ENCODE measurements at places on chromosomes 4 and X. TPM values are rescaled to one million over a fixed set of nuclear protein-coding genes. Genes with fewer than 3 reads are reported as not detected.

DNA sequence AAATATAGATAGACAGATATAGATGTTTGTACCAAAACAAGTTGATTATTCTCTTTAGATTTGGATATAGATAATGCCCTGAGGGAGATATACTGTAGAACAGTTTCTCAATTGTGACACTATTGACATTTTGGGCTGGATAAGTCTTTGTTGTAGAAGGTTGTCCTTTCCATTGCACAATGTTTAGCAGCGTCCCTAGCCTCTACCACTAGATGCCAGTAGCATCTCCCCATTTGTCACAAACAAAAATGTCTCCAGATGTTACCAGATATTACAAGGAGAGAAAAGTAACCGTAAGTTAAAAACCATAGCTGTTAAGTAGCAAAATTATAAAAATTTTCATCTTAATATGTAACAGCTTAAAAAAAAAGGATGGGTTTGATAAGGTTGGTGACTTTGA is 2595.3 kb downstream of the ARAP2 start:
- no peak for DNase-seq

- no peak for DNase-seq
Measured at GRCh38 chr4:11397146-11397545, 31.5 kb downstream of the HS3ST1 start.

DNA sequence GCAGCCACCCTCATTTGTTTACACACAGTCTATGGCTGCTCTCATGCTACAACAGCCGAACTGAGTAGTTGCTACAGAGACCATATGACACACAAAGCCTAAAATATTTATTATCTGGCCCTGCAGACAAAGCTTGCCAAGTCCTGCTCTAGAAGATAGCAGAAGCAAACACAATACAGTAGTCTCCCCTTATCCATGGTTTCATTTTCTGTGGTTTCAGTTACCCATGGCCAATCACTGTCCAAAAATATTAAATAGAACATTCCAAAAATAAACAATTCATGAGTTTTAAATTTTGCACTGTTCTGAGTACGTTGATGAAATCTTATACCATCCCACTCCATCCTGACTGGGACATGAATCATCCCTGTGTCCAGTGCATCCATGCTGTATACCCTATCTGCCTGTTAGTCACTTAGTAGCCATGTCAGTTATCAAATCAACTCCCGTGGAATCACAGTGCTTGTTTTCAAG is 40.2 kb upstream of the ZNF81 start:
- DNase-seq = no peak

DNA sequence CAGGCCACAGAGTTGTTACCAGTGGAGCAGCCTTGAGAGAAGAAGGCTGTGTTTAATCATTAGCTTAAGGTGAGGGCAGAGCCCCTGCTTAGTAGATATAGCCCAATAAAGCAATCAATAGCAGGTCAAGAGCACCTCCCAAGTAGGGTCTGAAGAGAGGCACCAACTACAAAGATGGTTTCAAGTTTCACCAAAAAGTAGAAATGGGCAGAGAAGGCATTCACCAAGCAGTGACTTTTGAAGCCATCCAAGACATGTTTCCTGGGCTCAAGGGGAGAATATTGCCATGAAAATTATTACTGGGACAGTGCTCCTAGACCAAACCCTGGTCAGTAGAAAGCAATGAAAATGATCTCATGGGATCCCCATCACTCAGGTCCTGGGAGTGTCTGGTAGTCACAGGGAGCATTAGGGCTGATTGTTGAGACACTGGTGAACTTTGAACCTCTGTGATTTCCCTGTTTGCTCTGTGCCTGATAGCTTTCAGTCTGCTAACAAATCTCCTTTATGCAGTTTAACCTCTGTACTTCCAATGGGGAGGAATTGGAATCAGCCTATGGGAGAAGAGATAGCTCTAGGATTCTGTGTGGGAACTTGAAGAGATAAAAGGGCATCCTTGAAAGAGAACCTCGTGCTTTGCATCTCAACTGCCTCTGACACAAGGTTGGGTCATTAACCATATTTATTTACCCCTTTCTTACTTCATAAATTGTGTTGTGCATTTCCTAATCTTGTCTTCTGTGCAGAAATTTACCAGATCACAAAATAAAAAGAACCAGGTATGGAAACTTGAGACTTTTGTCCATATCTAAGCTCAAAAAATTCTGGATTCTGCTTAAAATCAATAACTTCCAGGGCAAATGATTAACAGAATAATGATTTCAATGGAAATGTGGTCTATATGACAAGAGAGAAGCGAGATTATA is 9.3 kb upstream of the OTC start:
- no peak for DNase-seq

DNA sequence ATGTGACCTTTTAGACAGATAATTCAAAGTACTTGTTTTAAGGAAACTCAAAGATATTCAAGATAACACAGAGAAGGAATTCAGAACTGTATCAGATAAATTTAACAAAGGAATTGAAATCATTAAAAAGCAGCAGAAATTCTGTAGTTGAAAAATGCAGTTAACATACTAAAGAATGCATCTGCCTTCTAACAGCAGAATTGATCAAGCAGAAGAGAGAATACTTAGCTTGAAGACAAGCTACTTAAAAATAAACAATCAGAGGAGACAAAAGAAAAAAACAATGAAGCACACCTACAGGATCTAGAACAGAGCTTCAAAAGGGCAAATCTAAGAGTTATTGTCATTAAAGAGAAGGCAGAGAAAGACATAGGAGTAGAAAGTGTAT is 123.0 kb upstream of the TET2 start:
- DNase-seq = no peak

- no peak for DNase-seq
Measured at GRCh38 chr4:72094059-72094797, 62.4 kb downstream of the NPFFR2 start.

DNA sequence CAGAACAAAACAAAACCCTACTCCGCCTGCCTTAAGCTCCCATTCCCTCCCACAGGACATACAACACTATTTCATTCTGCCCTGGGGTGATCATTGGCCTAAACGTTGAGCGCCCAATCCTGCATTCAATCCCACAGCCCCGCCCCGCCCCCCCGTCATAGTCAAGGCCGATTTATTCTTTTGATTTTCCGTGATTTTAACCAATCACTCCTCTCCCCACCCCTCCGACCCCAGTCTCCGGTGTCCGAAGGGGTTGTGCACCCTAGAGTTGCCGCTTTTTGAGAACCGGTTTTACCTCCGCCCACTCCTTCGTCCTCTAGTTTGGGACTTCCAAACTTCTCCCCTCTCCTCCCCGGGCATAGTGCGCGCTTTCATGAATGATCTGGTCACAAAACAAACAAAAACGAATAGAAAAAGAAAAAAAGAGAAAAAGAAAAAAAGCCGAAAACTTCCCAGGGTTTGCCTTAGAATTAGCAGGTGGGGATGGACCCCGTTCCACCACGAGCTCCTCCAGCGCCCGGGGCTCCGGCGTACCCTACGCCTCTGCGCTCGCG is 446 bp upstream of the UBE2A start:
- DNase-seq = no peak

DNA sequence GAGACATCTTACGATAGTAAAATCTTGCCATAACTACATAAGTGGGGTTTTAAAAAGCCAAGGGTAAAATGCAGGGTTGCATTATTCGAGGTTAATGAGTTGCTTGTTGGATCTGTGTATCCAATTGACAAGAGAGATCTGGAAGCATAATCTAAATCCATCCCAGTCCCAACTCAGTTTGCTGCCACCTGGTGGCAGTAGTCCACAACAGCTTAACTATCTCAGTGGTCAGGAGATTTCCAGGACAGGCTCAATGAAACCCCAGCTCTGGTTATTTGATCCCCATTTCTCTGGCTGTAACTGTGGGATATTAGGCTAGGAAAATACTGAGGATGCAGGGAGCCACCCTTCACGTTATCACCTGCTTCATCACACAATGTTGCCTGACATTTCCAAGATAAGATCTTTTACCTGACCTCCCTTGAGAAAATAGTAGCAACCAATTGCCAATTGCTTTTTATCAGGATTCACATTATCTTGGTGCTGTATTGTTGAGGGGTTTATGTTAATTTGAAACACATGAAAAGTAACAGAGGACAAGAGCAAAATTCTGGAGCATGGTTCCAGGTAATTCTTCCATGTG is 88.2 kb upstream of the TNIP3 start:
- DNase-seq = no peak

DNA sequence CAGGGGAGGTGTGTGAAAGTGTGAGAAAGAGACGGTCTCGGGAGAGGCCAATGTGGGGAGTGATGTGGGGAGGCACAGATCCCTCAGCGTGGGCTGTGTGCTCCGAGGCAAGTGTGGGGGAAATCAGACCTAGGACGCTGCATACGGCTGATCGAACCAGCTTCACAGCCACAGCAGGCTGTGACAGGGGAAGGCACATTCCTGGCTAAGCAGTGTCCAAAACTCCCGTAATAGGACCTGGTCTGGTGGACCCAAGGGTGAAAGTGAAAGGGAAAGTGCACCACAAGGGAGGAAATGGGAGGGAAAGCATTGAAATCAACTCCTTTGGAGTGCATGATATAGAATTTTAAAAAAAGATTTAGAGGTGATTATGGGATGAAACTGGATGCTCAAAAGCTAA is 10.9 kb upstream of the RHOXF2 start:
- DNase-seq = no peak

DNA sequence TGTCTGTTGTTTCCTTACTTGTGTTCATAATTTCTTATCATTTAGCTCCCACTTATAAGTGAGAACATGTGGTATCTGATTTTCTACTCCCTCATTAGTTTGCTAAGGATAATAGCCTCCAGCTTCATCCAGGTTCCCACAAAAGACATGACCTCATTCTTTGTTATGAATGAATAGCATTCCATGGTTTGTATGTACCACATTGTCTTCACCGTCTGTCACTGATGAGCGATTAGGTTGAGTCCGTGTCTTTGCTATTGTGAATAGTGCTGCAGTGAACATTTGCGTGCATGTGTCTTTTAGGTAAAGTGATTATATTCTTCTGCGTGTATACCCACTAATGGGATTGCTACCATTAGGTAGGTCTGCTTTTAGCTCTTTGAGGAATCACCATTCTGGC is 624.3 kb upstream of the EPHA5 start:
- no peak for DNase-seq

DNA sequence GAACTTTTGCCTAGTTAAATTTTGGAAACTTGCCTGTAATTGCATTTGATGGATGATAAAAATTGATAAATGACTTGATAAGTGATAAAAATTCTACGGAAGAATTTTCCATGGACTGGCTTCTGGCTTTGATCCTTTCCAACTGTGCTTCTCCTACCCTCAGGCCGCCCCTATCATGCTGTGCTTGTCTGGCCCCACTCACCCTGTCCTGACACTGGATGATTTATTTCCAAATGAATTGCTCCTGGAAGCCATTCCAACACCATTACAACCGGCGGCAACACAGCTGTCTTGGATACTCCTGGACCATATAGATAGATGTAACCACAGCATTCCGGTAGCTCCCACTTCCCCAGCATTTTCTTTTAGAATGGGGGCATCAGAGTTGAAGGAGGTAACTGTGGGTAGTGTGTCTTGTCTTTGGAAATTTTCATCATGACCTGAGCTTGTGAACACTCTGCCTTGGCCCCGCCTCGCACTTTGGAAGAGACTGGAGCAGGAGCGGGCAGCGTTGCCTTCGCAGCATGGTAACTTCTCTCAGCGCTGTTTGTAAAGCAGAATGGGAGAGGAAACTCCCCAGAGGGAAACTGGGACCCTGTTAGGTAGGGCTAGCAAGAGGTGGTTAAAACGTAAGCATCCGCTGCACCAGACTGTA is 77.4 kb downstream of the TBL1X start:
- DNase-seq = no peak

GRCh38 chrX:45602151-45602550 is 401.5 kb upstream of the DIPK2B start:
- DNase-seq = no peak

GRCh38 chr4:115675719-115676118 is 562.3 kb upstream of the NDST4 start:
- no peak for DNase-seq

DNA sequence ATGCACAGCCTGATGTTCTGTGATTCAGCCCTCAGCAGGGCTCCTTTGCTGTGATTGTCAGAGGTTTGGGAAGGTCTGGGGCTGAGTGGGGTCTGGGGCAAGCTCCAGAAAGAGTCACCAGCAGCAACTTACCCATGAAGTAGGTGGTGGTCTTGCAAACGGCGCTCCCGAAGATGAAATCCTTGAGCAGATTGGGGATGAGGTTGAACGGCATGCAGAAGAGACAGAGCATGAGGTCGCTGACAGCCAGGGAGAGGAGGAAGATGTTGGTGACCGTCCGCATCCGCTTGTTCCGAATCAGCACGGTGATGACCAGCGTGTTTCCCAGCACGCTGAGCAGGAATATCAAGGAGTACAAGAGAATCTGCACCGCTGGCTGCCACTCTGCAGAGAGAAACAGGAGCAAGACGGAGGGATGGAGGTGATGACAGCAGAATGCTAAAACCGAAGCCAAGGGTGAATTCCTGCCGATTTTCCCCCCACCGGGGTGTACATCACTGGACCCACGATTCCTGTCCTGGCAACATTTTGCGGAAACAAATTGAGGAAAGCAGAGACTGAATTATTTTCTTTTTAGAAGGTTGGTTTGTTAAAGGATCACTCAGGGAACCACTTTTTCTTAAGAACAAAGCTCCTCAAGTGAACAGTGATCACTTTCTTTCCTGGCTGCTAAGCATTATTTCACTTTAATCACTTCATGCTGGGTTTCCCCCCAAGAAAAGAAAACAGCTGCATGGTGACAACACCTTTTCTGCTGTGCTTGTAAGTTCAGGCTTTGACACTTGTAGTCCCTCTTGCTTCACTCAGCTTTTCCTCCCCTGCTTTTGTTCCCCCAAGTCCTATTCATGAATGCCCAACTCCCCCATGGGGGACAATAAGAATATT is 941 bp downstream of the CCKAR start:
- DNase-seq = peak; percentile 58

Gene CD40LG
- not detected for total RNA-seq

Gene RHOXF2
- total RNA-seq = not detected

Gene SLC7A11
- 0.19 TPM for total RNA-seq

Gene ASMT
- not detected for total RNA-seq

Gene VEGFD
- total RNA-seq = 1.3 TPM

Data from cardiac septum (tissue), 1 donor.